ENCODE measurements at places on chromosomes 2 and 18. TPM values are rescaled to one million over a fixed set of nuclear protein-coding genes. Genes with fewer than 3 reads are reported as not detected.

The TBR1 gene
- not detected for total RNA-seq

The DTNB gene
- 9.8 TPM for total RNA-seq

DNA sequence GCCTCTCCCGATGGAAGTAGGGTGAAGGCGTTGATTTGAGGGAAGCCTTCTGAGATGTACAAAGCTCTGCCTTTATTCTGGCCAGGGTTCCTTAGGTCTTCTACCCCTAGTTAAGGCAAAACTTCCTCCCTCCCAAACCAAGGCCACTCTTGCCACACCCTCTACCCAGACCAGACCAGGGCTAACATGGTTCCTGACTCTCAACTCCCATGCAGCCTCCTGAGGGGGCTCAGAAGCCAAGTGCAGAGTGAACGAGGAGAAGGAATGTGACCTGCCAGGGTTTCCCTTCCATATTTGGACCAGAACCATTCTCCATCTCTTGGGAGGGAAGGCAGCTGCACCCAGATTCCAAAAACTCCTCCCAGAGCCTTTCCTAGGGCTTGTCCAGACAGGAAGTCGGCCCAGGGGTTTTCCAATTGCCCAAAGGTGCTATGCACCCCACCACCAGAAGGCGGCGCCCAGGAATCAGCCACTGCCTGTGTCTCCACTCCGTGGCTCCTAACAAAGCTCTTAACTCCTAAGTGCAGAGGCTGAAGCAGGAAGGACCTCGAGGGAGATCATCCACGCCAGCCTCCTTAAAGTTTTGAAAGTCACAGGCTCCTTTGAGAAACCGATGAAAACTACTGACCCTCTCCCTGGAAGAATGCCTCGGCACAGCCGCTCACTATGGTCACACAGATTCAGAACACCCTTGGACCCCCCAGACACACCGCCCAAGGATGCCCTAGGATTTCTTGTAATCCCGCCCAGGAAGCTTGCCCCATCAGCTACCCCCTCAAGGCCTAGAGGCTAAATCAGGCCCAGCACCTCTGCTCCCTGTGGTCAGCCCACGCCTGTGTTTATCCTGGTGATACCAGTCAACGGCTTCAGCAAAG, 157.8 kb downstream of the SMAD2 start:
- no peaks in the 10 kb centered on the region for H3K36me3 ChIP-seq
- no peaks in the 10 kb centered on the region for H3K4me1 ChIP-seq
- peaks cover 5% of the 10 kb centered on the region for H3K27me3 ChIP-seq
- H3K4me3 ChIP-seq: no peak overlapping the region
- H3K27ac ChIP-seq: no peak overlapping the region
- DNase-seq: peak; percentile 58

GRCh38 chr18:77032181-77032701, 100.3 kb downstream of the MBP start:
- no peak for DNase-seq
- H3K36me3 ChIP-seq: no peaks in the 10 kb centered on the region
- H3K4me3 ChIP-seq: no peak overlapping the region
- no peaks in the 10 kb centered on the region for H3K27me3 ChIP-seq
- H3K27ac ChIP-seq: no peak overlapping the region
- peaks cover 7% of the 10 kb centered on the region for H3K4me1 ChIP-seq

GRCh38 chr2:237244976-237245646, 159.4 kb downstream of the COPS8 start:
- H3K27me3 ChIP-seq: no peaks in the 10 kb centered on the region
- H3K4me1 ChIP-seq: peaks cover 12% of the 10 kb centered on the region
- DNase-seq: no peak
- no peak overlapping the region for H3K4me3 ChIP-seq
- H3K36me3 ChIP-seq: no peaks in the 10 kb centered on the region
- peak overlapping the region; percentile 80 for H3K27ac ChIP-seq

Measured in osteoblast (primary cell).